ENCODE measurements at places on chromosomes 6 and 20.

DNA sequence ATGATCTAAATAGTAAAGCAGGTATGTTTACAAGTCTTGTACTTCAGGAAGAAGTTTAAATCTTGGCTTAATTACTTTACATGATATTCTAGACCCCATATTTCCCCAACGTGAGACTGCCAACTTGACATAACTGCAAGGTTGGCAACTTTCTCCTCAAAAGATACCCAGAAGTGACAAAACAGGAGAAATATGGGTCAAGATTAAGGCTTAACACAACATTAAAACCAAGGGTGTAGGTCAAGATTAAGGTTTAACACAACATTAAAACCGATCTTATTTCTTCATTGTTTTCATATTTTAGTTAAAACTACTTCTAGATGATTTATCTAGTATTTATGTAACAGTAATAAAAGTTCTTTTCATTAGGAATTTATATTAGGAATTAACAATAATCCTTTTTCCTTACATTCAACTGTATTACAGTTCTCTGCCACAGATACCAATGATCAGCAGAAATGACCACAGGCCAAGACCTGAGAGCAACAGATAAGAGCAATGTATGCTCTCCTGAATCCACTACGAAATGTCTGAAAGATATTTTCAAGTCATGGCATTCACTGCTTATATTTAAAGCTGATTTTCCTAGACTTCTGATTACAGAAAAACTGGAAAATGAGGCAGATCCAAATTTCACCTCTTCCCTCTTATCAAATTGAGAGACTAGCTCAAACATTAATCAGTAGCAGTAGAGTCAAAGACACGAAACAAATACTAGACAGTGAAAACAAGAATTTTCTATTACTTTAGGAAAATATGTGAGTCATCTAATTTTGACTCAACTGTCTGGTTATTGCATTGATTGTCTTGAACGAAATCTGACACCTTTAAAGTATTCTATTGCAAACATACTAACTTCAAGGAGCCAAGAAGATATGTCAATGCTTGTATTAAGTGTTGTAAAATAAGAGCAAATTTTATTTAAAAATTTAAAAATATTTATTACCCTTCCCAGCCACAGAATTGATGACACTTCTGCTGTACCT lies 72.3 kb downstream of the RNGTT start:
- DNase-seq: no peak

- peak; percentile 79 for DNase-seq
Observed at GRCh38 chr6:27893836-27894807, 18.1 kb downstream of the OR2B2 start.

DNA sequence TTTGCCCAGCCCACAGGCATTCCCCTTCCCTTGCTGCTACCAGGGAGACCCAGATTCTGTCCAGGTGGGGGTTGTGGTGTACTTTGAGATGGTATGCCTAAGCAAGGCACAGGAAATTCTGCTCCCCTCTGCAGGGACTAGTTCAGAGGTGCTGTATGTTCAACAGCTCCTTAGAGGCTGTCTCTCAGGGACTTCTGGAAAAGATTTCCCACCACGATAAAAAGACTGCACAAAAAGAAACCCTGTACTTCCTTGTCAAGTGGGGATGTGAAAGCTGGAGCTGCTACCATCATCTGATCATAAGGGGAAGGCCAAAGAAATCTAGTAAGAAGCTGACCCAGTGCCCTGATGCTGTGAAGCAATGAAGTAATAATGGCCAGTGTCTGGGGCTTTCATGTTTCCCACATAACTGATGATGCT lies 51.5 kb upstream of the SMIM29 start:
- DNase-seq: no peak

DNA sequence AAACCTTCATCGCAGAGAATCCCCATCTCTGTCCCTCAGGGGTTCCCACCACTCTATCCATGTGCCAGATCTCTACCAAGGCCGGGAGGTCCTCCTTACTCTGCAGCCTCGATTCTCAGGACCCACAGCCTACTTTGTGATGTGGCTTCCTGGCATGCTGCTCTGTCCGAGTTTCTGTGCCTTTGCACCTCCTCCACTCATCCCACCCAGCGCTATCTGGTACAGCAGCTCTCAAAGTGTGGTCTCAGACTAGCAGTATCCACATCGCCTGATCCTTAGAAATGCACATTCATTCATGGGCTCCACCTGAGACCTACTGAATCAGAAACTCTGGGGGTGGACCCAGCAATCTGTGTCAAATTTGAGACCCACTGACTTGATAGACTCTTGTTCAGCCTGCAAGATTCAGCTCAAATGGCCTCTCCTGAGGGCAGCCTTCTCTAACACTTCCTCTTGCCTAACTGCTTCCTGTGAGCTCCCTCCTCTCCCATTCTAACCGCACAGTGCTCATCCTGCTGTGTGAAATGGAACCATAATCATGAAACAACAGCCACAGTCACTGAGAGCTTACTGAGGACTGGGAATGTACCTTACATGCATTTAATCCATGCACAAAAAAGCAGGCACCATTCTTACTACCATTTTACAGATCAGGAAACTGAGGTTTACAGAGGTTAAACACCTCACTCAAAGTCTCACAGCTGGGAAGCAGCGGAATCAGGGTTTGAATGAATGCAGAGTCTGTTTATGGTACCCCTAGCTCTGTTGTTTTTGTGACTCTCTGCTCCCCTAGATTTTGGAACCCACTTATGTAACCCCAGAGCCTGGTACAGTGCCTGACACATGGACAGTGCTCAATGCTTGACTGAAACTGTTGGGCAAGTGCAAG lies 69.4 kb downstream of the JPH2 start:
- DNase-seq: no peak

DNA sequence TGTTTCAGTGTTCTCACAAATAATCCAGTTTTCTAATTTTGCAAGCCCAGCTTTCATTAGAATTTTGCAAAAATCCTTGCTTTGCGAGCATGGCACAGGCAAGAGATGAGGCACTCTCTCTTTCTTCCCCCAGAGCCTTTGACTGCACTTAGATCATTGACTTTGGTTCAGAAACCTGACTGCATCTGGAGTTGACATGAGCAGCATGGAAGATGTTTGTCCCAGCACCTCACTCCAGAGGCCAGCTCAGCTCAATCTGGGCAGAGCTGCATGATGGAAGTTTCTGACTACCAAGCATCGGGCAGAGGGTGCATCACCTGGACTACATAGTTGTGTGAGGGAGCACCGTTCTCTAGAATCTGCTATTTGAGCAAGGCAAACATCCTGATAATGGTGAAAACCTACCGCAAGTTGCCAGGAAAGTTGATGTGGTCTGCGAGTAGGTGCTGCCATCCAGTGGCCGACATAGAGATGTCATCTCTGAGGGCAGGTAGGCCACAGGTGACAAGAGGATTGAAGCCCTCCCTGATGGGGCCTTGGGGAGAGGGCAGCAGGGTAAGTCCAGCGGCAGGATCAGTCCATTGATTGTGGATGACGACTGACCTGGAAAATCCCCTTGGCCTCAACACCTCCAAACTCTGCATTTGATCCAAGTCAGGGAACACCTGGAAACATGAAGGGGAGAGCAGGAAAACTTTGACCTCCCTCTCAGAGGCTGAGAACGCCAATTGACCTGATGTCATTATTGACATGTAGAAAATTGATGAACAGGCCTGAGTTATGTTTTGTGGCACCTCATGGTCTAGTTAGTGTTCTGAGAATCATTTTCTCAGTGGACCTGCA lies 3.8 kb upstream of the LPA start:
- no peak for DNase-seq

DNA sequence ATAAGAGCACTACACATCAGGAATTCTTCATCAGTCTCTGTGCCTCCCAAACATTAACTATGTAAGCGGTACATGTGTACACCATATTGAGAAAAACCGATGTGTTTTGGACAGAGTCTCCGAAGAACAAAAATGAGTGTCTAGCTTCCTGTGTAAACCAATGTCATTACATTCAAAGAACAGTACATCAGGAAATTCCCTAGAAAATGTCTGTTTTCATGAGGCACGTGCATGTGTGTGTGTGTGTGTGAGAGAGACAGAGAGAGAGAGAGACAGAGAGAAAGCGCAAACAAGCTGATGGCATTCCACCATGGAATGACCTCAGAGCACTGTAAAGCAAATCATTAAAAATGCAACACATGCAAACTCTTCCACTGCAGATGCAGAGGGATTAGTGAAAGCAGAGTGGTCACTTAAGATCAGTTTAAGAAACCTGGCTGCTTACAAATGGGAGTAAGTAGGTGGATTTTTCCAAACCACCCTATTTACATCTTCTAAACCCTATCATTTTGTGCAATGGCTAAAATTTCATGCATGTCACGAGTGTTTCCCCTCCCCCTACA lies 133.9 kb downstream of the HIVEP2 start:
- no peak for DNase-seq

- DNase-seq: peak; percentile 78
Observed at GRCh38 chr6:15247500-15248450, 1.9 kb downstream of the JARID2 start.

GRCh38 chr6:11419763-11420453 lies 117.6 kb upstream of the TMEM170B start:
- DNase-seq: no peak

GRCh38 chr6:154432533-154433476 lies 76.2 kb upstream of the IPCEF1 start:
- DNase-seq: no peak

GRCh38 chr6:111823831-111824607 lies 49.2 kb downstream of the FYN start:
- peak; percentile 18 for DNase-seq

GRCh38 chr20:48403167-48403761 lies 424.5 kb downstream of the PREX1 start:
- no peak for DNase-seq

DNA sequence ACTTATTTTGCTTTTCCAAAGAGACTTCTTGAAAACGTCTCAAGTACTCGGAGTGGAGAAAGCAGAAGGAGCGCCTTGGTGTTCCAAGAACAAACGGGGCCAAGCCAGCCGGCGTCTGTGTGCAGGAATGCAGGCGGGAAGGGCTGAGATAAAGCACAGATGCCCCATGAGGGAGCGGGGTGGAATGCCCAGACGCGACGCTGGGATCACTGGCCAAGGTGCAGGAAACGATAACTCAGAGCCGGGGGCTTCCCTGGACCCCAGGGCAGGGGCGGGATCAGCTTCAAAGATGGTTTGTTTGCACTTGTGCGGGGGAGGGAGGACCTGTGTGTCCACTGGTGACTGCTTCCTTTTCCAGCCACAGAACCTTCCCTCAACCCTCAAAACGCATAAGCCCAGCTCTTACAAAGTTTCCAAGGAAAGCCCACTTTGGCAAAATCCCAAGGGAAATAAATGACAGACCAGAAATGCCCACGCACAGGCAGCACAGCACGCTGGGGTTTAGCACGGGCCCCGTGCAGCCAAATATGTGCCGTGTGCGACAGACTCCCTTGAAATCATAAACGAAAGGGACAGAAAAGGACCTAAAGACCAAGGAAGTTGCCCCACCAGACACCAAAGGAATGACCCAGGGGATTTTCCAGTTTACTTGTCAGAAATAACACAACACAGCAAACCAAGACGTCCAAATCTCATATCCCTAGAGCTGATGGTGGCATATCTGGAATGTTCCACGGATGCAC lies 113.9 kb downstream of the NFATC2 start:
- DNase-seq: no peak

DNA sequence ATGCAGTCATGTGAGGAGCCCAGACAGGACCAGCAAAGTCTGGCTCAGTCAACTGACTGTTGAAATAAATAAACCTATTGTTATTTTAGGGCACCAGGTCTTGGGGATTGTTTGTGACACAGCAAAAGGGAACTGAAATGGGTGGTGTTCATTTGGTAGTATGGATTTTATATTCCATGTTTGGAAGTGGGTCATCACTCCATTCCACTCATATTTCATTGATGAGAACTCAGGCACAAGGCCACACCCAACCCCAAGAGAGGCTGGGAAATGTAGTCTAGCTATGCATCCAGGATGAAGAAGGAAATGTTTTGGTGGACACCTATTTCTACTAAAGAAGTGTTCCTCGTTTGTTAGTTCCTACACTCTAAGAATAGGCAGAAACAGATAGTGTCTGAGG lies 64.9 kb upstream of the BTBD3 start:
- DNase-seq: no peak

- no peak for DNase-seq
Observed at GRCh38 chr20:43446361-43446879, 11.3 kb upstream of the SRSF6 start.

DNA sequence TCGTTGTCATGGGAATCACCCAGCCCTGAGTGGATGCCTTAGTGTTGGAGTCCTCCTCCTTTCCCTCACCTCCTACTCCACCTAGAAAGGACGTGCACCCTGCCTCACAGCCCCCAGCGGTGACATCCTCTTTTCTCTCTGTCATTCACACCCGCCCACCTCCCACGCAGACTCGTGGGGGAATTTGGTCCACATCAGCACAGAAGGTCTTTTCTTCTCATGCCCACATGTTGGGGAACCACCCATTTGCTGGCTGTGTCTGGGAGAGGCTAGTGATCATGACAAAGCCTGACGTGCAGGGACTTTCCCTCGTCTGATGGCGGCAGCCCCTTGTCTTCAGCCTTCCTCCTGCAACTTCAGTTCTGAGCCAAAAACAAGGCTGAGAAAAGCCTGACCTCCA lies 96.0 kb upstream of the CNKSR3 start:
- peak; percentile 5 for DNase-seq

- DNase-seq: no peak
Observed at GRCh38 chr6:108778421-108779186, 69.6 kb upstream of the ARMC2 start.

DNA sequence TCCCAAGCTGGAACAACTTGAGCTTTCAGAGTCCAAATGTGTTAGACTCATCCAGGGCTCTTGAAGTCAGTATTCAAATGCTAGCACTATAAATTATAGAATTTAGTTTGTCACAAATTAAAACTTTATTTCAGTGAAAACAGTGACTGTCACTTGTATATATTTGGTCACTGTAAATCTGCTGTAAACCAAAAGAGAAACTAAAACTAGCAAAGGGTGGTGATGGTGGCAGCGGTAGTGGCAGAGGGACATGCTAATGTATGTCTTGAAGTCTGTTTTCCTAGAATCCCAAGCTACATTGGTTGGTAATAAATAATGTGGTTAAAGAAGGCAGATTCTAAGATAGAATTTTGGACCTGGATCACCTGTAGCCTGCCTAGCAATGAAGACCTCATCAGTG lies 140.4 kb upstream of the CENPW start:
- DNase-seq: no peak

DNA sequence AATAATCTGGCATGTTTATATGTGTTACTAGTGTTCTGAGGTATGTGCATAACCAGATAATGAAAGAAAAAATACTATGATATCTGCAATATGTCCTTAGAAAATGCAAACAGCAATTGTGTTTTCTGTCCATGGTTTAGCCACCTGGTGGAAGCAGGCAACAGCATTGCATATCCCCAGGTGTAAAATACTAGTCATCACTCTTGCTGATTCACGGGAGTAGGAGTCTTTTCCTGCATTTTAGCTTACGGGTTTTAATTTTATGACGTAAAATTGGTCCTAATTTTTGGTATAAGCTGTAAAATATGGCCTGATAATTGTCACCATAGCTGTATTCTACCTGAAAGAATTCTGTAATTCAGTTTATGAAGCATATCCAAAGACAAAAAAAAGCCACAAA lies 2.5 kb downstream of the RNF182 start:
- DNase-seq: no peak

GRCh38 chr6:146642921-146643320 lies 44.1 kb downstream of the ADGB start:
- DNase-seq: no peak
